ENCODE measurements at places on chromosomes 3 and 15.

DNA sequence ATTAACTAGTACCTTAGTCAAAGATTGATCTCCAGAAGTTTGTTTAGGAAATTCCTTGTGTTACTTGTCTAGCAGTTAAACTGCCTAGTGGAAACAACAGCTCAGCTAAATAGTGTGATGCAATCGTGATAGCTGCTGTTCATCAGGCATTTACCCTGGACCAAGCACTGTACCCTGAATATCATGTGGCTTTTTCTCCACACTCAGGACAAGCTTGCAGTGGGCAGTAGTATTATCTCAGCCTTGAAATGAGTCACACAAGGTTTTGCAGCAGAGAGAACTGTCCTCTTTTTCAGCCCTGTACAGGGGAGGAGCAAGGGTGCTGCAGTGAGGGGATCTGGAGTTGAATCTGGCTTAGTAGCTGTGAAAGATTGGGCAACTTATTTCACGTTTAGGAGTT is 208.4 kb downstream of the TP63 start:
- peak; percentile 70 for DNase-seq

GRCh38 chr3:64257100-64257755 is 32.0 kb upstream of the PRICKLE2 start:
- no peak for DNase-seq

DNA sequence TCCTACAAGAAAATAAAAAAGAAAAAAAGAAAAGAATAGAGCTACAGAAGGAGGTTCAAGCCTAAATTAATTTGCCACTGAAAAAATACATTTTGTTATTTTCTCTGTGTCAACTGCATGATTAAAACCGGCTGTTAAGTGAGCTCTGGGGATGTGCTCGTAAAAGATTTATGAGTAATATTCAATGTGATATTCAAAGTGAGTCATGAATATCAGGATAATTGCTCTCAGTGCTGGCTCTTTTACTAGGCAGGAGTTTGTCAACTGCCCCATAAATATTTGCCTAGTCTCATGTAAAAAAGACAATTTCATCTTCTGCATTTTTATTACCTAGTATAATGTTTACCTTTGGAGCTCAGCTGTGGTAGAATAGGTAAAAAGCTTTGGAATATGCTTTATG is 78.9 kb downstream of the CDIN1 start:
- peak; percentile 74 for DNase-seq

DNA sequence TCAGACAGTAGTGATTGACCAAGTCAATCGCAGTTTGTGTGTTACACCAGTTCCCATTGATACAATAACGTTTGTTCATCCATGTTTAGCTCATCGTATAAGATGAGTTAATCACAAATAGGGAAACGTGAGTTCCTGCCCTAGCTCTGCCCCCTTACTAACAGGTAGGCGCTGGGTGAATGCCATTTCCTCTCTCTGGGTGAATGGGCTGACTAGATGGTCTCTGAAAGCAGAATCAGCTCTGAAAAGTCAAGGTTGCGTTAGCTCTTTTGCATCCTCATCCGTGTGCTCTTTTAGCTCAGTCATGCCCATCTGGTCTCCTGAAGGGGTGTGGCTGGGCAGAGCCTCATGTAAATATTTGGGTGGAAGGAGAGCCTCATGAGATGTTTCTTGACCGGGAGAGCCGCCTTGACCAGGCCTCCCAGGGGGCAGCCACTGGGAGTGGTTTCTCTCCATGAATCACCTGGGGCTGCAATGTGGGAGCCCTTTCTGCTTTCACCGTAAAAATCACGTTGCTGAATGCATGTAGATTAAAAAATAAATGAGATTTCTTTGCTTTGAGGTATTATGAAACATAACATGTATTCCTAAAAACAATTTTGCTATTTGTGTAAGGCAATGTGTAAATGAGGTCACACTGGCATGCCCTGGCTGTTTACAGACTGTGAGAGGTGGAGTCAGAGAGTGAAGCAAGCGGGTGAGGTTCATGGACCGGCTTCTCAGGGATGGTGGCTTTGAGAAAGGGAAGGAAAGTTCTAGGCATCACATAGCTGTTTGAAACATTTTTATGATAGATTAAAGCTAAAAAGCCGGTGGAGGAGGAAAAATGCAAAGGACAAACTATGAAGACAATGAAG is 108.4 kb upstream of the RASGRP1 start:
- no peak for DNase-seq

GRCh38 chr15:57133127-57133968 is 214.9 kb downstream of the TCF12 start:
- DNase-seq: peak; percentile 38

- peak; percentile 14 for DNase-seq
Observed at GRCh38 chr3:32240159-32240545, 1.7 kb downstream of the CMTM8 start.

DNA sequence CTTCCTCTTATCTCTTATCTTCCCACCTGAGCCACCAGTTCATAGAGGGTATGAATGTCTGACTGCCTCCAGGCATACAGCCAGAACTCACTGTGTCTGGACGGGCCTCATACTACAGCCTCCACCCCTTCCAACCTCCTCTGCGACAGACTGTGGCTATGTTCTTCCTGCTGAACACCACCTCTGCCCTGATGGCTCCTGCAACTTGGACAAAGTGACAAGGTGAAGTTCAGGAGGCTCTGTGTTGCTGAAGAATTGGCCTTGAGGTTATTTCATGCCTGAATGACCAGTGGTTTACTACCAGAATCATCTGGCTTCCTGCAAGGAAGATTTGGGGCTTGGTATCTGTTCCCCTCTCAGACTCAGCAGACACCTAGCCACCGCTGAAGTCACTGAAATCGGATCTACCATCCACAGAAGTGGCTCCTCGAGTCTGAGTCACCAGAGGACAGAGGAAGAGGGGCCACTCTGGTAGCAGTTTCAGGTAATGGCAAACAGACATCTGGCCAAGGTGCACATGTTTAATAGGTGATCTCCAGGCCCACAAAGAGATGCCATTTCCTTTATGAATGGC is 14.2 kb upstream of the ULK3 start:
- no peak for DNase-seq

DNA sequence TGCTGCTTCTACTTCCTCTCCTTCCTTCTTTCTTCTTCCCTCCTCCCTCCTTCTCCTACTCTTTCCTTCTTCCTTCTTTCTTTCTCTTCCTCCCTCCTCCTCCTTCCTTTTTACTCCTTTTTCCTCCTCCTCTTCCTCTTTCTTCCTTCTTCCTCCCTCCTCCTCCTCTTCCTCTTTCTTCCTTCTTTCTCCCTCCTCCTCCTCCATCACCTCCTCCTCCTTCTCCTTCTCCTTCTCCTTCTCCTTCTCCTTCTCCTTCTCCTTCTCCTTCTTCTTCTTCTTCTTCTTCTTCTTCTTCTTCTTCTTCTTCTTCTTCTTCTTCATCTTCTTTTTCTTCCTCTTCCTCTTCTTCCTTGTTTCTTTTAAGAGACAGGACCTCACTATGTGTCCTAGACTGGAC is 224.0 kb downstream of the NR2F2 start:
- no peak for DNase-seq

- peak; percentile 90 for DNase-seq
Observed at GRCh38 chr3:187740421-187741399, 4.6 kb downstream of the BCL6 start.

GRCh38 chr3:30518872-30519271 is 87.5 kb upstream of the TGFBR2 start:
- no peak for DNase-seq

- DNase-seq: no peak
Observed at GRCh38 chr3:125185805-125186204, 26.7 kb downstream of the SLC12A8 start.

- peak; percentile 38 for DNase-seq
Observed at GRCh38 chr3:184800349-184800930, 11.5 kb upstream of the VPS8 start.

GRCh38 chr3:157100096-157100477 is 59.9 kb downstream of the CCNL1 start:
- DNase-seq: no peak

GRCh38 chr15:47846876-47847275 is 129.6 kb downstream of the SEMA6D start:
- no peak for DNase-seq

- DNase-seq: no peak
Observed at GRCh38 chr3:10552631-10552943, 47.2 kb upstream of the ATP2B2 start.

GRCh38 chr3:157755233-157755632 is 252.0 kb upstream of the VEPH1 start:
- DNase-seq: no peak

- DNase-seq: no peak
Observed at GRCh38 chr15:100710744-100711515, 108.5 kb downstream of the ASB7 start.

GRCh38 chr3:160643994-160644393 is 33.0 kb upstream of the ARL14 start:
- DNase-seq: peak; percentile 9

- DNase-seq: no peak
Observed at GRCh38 chr3:33039628-33040027, 57.3 kb downstream of the GLB1 start.

DNA sequence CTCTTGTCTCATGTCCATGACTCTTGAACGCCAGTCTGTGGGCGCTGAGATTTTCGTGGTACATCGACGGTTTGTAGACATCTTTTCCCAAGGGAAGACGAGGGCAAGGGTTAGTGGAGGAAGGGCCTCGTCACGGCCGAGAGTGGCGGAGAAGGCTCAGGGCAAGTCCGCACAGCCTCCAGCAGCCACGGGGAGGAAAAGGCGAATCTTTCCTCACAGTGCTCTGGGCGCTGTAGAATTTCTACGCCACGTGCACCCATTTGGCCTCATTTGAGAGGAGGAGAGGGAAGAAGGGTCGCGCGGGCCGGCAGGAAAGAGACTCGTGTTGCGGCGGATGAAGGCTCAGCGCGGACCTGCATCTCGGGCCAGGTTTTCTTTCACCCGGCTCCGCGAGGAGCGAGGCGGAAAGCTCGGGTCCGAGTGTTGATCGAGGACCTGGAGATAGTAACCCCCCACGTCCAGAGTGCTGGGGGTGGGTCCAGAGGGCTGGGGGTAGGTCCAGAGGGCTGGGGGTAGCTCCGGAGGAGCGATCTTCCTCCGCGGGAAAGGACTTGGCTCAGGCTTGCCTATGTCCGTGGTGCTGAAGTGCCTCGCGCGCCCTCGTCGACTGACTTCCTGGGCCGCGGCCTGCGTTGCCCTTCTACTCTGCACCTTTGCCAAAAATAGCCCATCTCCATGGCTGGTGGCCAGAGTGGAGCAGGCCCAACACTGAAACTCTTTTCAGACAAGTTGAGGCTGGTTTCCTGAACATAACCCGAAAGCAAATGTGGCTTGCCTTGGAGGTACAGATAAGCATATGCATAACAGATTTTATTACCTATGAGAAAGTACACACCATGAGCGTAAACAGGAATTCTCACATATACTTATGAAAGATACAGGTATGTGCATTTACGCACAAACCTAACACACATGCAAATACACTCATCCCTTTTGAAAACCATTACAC is 1.1 kb downstream of the SLC35G2 start:
- DNase-seq: peak; percentile 54

DNA sequence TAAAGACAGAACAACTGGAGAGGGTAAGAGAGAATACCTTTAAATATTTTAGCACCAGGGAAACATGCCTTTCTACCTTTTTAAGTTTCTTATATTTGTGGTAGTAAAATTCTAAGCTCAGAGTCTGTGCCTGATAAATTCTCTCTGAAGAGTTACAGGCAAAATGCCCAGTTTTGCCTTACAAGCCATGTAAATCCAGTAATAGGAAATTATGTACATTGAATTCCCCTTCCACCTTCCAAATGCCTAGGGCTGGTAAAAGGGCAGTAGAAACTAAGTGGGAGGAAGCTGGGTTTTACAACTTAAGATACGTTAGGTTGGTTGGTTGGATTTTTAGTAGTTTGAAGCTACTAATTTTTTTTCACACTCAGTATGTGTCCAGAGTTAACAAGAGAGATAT is 43.1 kb upstream of the TP63 start:
- peak; percentile 69 for DNase-seq

- DNase-seq: peak; percentile 9
Observed at GRCh38 chr3:186540835-186541226, 3.3 kb downstream of the CRYGS start.

DNA sequence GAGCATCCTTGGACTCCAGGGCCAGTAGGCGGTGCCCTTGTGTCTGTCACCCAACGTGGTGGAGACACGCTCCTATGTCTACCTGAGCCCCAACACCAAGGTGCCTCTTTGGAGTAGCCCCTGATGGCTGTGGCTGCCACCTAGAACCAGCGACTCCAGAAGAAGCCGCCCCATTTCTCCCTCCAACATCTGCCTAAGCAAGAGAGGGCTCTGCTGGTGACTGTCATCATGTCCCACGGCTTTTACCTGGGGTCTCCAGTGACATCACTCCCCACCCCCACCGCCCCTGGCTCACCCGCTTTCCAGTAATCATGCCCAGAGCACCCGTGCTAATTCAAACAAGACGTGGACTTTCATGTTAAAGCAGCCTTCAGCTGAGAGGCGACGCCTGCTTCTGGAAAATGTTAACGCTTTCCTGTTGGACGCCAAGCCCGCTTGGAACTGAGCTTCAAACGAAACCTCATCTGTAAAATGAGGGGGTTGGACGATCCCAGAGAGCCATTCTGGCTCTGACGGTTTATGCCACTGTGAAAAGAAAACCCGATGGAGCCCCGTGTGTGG is 57.0 kb downstream of the ISG20 start:
- DNase-seq: peak; percentile 23

GRCh38 chr15:72866866-72867616 is 83.5 kb upstream of the ADPGK start:
- DNase-seq: no peak

DNA sequence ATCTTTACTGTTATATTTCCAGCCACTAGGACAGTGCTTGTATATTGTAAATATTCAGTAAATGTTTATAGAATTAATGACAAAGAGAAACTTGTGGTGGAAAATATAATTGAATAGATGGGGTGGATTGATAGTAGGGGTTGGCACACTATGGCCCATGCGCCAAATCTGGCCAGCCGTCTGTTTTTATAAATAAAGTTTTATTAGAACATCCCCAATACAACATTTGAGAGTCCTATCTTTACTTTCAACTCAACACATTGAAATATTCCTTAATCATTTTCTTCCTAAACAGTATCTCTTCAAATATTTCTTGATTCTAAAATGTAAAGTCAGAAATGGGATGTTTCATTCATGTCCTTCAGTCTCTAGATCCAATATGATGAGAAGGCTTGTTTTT is 45.1 kb downstream of the VPS8 start:
- DNase-seq: no peak

GRCh38 chr15:95793231-95793630 is 537.3 kb upstream of the NR2F2 start:
- peak; percentile 8 for DNase-seq

GRCh38 chr3:29137601-29138000 is 143.3 kb upstream of the RBMS3 start:
- no peak for DNase-seq

- DNase-seq: no peak
Observed at GRCh38 chr3:81554801-81555200, 206.6 kb downstream of the GBE1 start.

- DNase-seq: peak; percentile 40
Observed at GRCh38 chr3:174431717-174432116, 427.4 kb upstream of the NAALADL2 start.

- peak; percentile 18 for DNase-seq
Observed at GRCh38 chr15:60718661-60719069, 239.7 kb upstream of the ICE2 start.

DNA sequence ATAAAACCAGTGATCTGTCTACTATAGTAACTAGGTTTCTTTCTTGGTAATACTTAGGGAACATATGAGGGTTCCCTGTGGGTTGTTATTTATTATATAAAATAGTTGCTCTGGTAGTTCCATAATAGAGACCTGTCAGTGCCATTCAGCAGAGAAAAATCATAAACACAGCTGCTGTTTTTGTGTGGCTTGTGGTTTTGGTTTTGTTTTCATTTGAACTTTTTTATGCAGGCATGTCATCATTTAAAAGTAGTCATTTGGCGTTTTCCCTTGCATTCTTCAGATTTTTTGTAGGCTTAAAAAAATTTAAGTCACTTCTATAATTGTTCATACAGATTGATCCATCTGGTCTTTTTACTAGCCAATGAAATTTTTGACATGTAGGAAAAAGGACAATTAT is 47.9 kb downstream of the PIK3CA start:
- DNase-seq: peak; percentile 81
